Upper lobe of left lung (tissue), 6 donors: ENCODE measurements at places on chromosomes 5 and 9. TPM values are rescaled to one million over a fixed set of nuclear protein-coding genes. Genes with fewer than 3 reads are reported as not detected.

- no peak overlapping the region for H3K27ac ChIP-seq
- no peaks in the 10 kb centered on the region for H3K27me3 ChIP-seq
- no peaks in the 10 kb centered on the region for H3K4me1 ChIP-seq
- no peak for DNase-seq
- no peaks in the 10 kb centered on the region for H3K36me3 ChIP-seq
Observed at GRCh38 chr5:111134087-111134486, 41.9 kb downstream of the WDR36 start.

Gene CDH9
- not detected for total RNA-seq

- H3K4me3 ChIP-seq: no peak overlapping the region
- H3K36me3 ChIP-seq: no peaks in the 10 kb centered on the region
- peaks cover 51% of the 10 kb centered on the region for H3K4me1 ChIP-seq
- H3K27me3 ChIP-seq: no peaks in the 10 kb centered on the region
- H3K27ac ChIP-seq: peak overlapping the region; percentile 48
Observed at GRCh38 chr9:130036099-130036498, 6.9 kb downstream of the FNBP1 start.

- H3K4me1 ChIP-seq: peaks cover 37% of the 10 kb centered on the region
- H3K36me3 ChIP-seq: no peaks in the 10 kb centered on the region
- H3K4me3 ChIP-seq: peak overlapping the region; percentile 96
- no peak overlapping the region for H3K27ac ChIP-seq
- DNase-seq: peak; percentile 81
Observed at GRCh38 chr9:99825172-99826046, 3.7 kb downstream of the NR4A3 start.

DNA sequence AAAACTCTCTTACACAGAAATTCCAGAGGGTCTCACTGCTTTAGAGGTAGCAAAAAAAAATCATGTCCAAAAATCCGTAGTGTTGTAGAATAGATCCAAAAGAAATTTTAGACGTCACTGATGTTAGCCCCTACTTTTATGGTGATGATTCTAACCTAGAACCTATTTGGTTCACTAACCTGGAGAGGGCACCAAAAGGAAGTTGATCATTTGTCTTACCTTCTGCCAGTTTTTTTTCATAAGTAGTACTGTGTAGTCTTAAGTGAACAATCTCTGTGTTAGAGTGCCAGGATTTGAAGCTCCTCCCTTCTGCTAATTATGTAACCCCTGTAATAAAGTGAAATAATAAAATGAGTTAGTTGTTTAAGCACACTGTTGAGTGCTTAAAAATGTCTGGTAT is 215.2 kb downstream of the SMARCA2 start:
- no peak for DNase-seq
- no peak overlapping the region for H3K4me3 ChIP-seq
- H3K36me3 ChIP-seq: no peaks in the 10 kb centered on the region
- no peak overlapping the region for H3K27ac ChIP-seq
- H3K27me3 ChIP-seq: no peaks in the 10 kb centered on the region
- H3K4me1 ChIP-seq: peaks cover 6% of the 10 kb centered on the region

Gene SH3TC2
- total RNA-seq: 1.5 TPM

GRCh38 chr5:40672425-40672824 is 7.3 kb upstream of the PTGER4 start:
- H3K4me1 ChIP-seq: peaks cover 28% of the 10 kb centered on the region
- peak overlapping the region; percentile 5 for H3K27ac ChIP-seq
- no peak overlapping the region for H3K4me3 ChIP-seq
- H3K27me3 ChIP-seq: no peaks in the 10 kb centered on the region
- H3K36me3 ChIP-seq: no peaks in the 10 kb centered on the region

DNA sequence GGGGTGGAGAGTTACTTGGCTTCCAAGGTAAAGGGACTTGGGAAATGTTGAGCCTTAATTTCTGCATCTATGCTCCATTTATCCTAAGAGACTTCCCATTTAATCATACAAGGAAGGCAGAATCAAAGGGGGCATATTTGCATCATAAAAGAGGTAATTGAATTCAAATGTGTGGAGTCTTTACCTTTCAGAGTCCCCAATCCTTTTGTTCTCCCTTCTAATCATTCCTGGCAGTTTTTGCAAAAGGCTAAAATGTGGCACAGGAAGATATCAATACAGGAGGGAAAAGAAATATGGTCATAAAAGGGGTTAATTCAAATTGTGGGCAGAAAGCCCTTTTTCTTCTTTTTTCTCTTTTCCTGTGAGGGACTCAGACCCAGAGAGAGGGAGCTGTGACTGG is 69.5 kb downstream of the SFXN1 start:
- no peak for DNase-seq
- H3K4me1 ChIP-seq: no peaks in the 10 kb centered on the region
- H3K27ac ChIP-seq: no peak overlapping the region
- no peaks in the 10 kb centered on the region for H3K27me3 ChIP-seq
- no peak overlapping the region for H3K4me3 ChIP-seq
- H3K36me3 ChIP-seq: no peaks in the 10 kb centered on the region

DNA sequence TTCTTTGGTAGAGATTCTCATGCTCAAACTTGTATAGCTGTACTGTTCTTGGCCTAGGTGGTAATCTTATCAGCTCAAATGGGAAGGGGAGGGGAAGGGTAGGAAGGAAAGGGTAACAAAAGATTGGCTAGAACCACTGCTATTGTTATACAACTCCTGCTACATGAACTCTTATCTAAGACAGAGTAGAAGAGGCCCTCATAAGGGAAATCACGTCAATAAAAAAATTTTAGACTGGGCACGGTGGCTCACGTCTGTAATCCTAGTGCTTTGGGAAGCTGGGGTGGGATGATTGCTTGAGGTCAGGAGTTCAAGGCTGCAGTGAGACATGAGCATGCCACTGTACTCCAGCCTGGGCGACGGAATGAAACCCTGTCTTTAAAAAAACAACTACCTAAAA is 15.9 kb downstream of the STOM start:
- peaks cover 91% of the 10 kb centered on the region for H3K4me1 ChIP-seq
- peaks cover 18% of the 10 kb centered on the region for H3K36me3 ChIP-seq
- H3K4me3 ChIP-seq: no peak overlapping the region
- no peak for DNase-seq
- H3K27ac ChIP-seq: peak overlapping the region; percentile 56

- no peaks in the 10 kb centered on the region for H3K4me1 ChIP-seq
- H3K27ac ChIP-seq: no peak overlapping the region
- DNase-seq: no peak
Observed at GRCh38 chr5:5179597-5179996, 39.5 kb downstream of the ADAMTS16 start.

GRCh38 chr5:148887123-148887881 is 60.9 kb downstream of the ADRB2 start:
- H3K36me3 ChIP-seq: no peaks in the 10 kb centered on the region
- H3K4me1 ChIP-seq: no peaks in the 10 kb centered on the region
- DNase-seq: no peak
- no peaks in the 10 kb centered on the region for H3K27me3 ChIP-seq

Gene GPRIN1
- under 0.01 TPM for total RNA-seq

- no peaks in the 10 kb centered on the region for H3K36me3 ChIP-seq
- H3K4me3 ChIP-seq: no peak overlapping the region
- H3K4me1 ChIP-seq: peaks cover 7% of the 10 kb centered on the region
Observed at GRCh38 chr5:61620699-61621182, 288.7 kb downstream of the ZSWIM6 start.

GRCh38 chr9:128733256-128733655 is 9.3 kb upstream of the ZDHHC12 start:
- H3K4me3 ChIP-seq: no peak overlapping the region
- no peak overlapping the region for H3K27ac ChIP-seq
- no peaks in the 10 kb centered on the region for H3K27me3 ChIP-seq
- peak; percentile 82 for DNase-seq
- H3K36me3 ChIP-seq: peaks cover 59% of the 10 kb centered on the region
- no peaks in the 10 kb centered on the region for H3K4me1 ChIP-seq

DNA sequence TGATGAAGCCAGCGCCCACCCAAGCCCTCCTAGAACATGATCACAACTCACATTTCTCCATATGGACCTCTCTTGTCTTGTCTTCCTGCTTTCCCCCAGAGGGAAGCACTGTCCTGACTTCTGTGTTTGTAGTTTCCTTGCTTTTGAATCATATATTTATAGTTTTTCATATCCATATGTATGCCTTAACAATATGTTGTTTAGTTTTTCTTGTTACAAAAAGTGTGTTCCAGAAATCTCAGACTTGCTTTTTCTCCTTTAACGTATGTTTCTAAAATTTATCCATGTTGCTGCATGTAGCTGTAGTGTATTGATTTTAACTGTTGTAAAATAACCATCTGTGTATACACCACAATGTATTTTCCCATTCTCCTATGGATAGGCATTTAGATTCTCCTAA is 182.0 kb upstream of the SMIM23 start:
- peaks cover 8% of the 10 kb centered on the region for H3K4me1 ChIP-seq
- no peaks in the 10 kb centered on the region for H3K27me3 ChIP-seq
- no peak overlapping the region for H3K4me3 ChIP-seq
- H3K27ac ChIP-seq: no peak overlapping the region
- DNase-seq: no peak

Gene GCNT4
- 1.2 TPM for total RNA-seq

DNA sequence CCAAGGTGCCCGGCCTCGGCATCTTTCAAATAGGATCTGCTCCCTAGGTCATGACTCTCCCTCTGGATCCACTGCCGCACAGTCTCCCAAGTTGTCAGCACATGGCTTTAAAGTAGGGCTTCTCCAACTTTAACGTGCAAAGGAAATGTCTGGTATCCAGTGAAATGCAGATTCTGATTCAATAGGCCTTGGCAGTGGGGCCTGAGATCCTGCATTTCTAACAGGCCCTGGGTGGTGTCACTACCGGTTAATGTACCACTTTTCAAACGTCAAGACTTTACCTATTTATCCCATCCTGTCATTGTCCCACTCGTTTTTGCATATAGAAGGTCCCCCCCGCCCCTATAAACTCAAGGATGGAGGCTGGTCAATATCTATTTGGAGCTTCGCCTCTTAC is 137.6 kb upstream of the ZNF618 start:
- no peak overlapping the region for H3K4me3 ChIP-seq
- no peaks in the 10 kb centered on the region for H3K27me3 ChIP-seq
- DNase-seq: no peak
- no peaks in the 10 kb centered on the region for H3K36me3 ChIP-seq
- H3K27ac ChIP-seq: no peak overlapping the region

GRCh38 chr5:165573445-165573844 is 2068.0 kb downstream of the MAT2B start:
- no peak overlapping the region for H3K27ac ChIP-seq
- H3K36me3 ChIP-seq: no peaks in the 10 kb centered on the region
- H3K4me3 ChIP-seq: no peak overlapping the region

Gene C9orf57
- total RNA-seq: not detected

Gene SPATA31E1
- not detected for total RNA-seq

- H3K27me3 ChIP-seq: no peaks in the 10 kb centered on the region
- H3K4me3 ChIP-seq: no peak overlapping the region
Observed at GRCh38 chr5:122480146-122480545, 168.1 kb downstream of the SNCAIP start.

DNA sequence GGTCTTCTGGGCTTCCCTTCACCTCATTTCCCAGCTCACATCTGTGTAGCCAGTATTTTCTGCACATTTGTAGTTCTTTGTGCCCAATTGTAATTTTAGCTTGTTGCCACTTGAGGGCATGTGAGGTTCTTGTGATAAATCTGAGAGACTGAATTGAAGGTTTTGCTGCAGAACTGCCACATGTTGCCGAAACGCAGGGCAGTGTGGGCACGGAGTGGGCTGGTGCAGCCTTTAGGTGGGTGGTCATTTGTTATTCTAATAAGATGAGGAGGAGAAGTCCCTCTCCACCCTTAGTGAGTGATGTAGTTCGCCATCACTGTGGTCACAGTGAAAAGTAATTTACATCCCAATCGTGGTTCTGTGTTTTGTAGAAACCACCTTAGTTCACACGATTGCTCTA is 21.2 kb downstream of the OTULIN start:
- DNase-seq: no peak
- H3K4me3 ChIP-seq: no peak overlapping the region
- peaks cover 86% of the 10 kb centered on the region for H3K36me3 ChIP-seq

GRCh38 chr5:136638084-136638483 is 272.7 kb upstream of the TRPC7 start:
- H3K36me3 ChIP-seq: no peaks in the 10 kb centered on the region
- H3K4me3 ChIP-seq: no peak overlapping the region
- H3K27me3 ChIP-seq: no peaks in the 10 kb centered on the region
- H3K4me1 ChIP-seq: no peaks in the 10 kb centered on the region

Gene DND1
- 2.0 TPM for total RNA-seq

Gene ITK
- 15.2 TPM for total RNA-seq

DNA sequence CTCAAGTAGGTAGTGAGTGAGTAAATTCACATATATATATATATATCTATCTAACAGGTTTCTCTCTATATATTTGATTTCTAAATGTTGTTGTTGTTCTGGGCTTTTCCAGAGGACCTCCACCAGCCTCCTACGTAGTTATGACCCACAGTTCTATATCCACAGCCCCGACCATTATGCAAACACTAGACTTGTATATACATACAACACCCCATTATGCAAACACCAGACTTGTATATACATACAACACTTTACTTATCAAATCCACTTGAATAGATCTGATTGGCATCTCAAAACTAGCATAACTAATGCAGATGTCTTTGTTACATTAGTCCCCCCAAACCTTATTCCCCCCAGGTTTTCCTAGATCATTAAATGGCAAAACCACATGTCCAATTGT is 108.7 kb downstream of the JAKMIP2 start:
- H3K4me3 ChIP-seq: no peak overlapping the region
- no peaks in the 10 kb centered on the region for H3K27me3 ChIP-seq
- H3K36me3 ChIP-seq: no peaks in the 10 kb centered on the region
- DNase-seq: no peak
- no peaks in the 10 kb centered on the region for H3K4me1 ChIP-seq
- no peak overlapping the region for H3K27ac ChIP-seq

GRCh38 chr5:37836592-37837413 is 3.0 kb downstream of the GDNF start:
- H3K4me1 ChIP-seq: peaks cover 61% of the 10 kb centered on the region
- no peaks in the 10 kb centered on the region for H3K36me3 ChIP-seq
- no peak overlapping the region for H3K27ac ChIP-seq
- H3K27me3 ChIP-seq: peaks cover 8% of the 10 kb centered on the region
- no peak overlapping the region for H3K4me3 ChIP-seq

Gene CLIC3
- total RNA-seq: 79.9 TPM

GRCh38 chr5:103667068-103667467 is 104.5 kb upstream of the NUDT12 start:
- no peak overlapping the region for H3K27ac ChIP-seq
- no peaks in the 10 kb centered on the region for H3K4me1 ChIP-seq
- DNase-seq: no peak
- H3K4me3 ChIP-seq: no peak overlapping the region
- H3K36me3 ChIP-seq: no peaks in the 10 kb centered on the region
- no peaks in the 10 kb centered on the region for H3K27me3 ChIP-seq

GRCh38 chr9:128600099-128600498 is 47.7 kb downstream of the SPTAN1 start:
- peaks cover 88% of the 10 kb centered on the region for H3K36me3 ChIP-seq
- no peaks in the 10 kb centered on the region for H3K4me1 ChIP-seq
- no peak for DNase-seq
- H3K27ac ChIP-seq: no peak overlapping the region
- H3K27me3 ChIP-seq: no peaks in the 10 kb centered on the region

GRCh38 chr9:133347515-133347984 is 381 bp downstream of the MED22 start:
- H3K4me1 ChIP-seq: peaks cover 28% of the 10 kb centered on the region
- peak overlapping the region; percentile 96 for H3K27ac ChIP-seq
- H3K27me3 ChIP-seq: no peaks in the 10 kb centered on the region
- DNase-seq: peak; percentile 90

GRCh38 chr9:129027224-129027684 is 877 bp downstream of the SH3GLB2 start:
- no peaks in the 10 kb centered on the region for H3K27me3 ChIP-seq
- peak overlapping the region; percentile 47 for H3K27ac ChIP-seq
- H3K4me3 ChIP-seq: peak overlapping the region; percentile 32
- H3K36me3 ChIP-seq: no peaks in the 10 kb centered on the region
- no peak for DNase-seq
- H3K4me1 ChIP-seq: peaks cover 26% of the 10 kb centered on the region

Gene C6
- 4.9 TPM for total RNA-seq

- no peak overlapping the region for H3K27ac ChIP-seq
- no peak for DNase-seq
- peaks cover 3% of the 10 kb centered on the region for H3K4me1 ChIP-seq
- H3K27me3 ChIP-seq: no peaks in the 10 kb centered on the region
Observed at GRCh38 chr5:143748516-143748915, 63.4 kb upstream of the HMHB1 start.

Gene TAF11L5
- not detected for total RNA-seq
